ENCODE measurements at places on chromosomes 7 and 10. TPM values are rescaled to one million over a fixed set of nuclear protein-coding genes. Genes with fewer than 3 reads are reported as not detected.

The FOXP2 gene
- not detected for total RNA-seq

The KIF11 gene
- 30.1 TPM for total RNA-seq

The TET1 gene
- total RNA-seq, result 20.6 TPM

The PKD1L1 gene
- 0.02 TPM for total RNA-seq

The NKX2-3 gene
- not detected for total RNA-seq

The METTL27 gene
- 0.42 TPM for total RNA-seq

The TBX20 gene
- total RNA-seq, result not detected
